ENCODE measurements at places on chromosomes 2 and 18.

- DNase-seq: no peak
These were observed 36.5 kb upstream of the TFCP2L1 start for GRCh38 chr2:121321476-121321875.

DNA sequence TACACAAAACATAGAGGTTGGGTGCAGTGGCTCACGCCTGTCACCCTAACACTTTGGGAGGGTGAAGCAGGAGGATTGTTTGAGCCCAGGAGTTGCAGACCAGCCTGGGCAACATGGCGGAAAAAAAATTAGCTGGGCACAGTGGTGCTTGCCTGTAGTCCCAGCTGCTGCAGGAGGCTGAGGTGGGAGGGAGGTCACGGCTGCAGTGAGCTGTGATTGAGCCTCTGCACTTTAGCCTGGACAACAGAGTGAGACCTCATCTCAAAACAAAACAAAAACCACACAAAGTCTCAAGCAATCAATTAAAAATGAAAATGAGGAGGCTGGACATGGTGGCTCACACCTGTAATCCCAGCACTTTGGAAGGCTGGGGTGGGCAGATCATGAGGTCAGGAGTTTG is 4.9 kb downstream of the NOP58 start:
- DNase-seq: no peak

DNA sequence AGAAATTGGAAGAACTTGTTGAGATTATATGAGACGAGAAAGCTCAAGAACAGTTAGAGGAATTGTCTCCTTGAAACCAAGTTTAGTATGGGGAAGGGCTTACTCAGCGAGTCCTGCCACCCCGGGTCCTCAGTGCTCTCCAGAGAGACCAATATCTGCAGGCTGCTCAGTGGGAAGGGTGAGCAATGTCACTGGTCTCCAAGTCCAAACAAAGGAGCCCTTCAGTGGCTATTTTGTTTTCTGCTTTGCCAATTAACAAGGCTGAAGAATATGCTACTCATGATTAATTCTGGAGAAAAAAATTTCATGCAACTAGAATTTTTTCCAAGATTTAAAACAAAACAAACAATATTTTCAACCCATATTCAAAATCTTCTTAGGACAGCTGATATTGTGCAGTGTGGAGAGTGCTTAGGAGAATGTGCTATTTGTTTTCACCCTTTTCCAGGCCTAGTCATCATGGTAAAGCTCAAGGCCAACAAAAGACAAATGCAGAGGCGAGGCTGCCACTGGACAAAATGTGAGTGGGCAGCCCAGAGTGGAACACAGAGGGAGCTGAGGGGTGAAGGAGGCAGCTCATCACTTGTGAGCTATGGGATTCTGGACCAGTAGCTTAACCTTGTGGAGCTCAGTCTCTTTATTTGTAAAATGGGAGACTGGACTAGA is 83.8 kb upstream of the TMEM17 start:
- DNase-seq: no peak

- no peak for DNase-seq
These were observed 378.4 kb upstream of the PIK3C3 start for GRCh38 chr18:41576643-41577042.

DNA sequence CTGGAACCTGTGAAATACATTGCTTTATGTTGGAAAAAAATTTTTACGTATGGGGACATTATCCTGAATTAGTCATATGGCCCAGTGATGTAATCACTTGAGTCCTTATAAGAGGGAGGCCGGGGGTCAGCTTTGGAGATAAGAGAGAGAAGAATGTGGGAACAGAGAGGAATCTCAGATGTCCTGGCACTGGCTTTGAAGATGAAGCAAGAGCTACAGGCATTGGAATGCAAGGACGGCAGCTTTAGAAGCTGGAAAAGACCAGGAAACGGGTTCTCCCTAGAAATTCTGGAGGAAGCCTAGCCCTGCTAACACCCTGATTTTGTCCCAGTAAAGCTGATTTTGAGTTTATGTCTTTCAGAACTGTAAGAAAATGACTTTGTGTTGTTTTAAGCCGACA is 1129.9 kb upstream of the GYPC start:
- no peak for DNase-seq

GRCh38 chr2:158578703-158579330 is 122.1 kb downstream of the PKP4 start:
- no peak for DNase-seq

- DNase-seq: no peak
These were observed 110.5 kb downstream of the TACR1 start for GRCh38 chr2:75088791-75089190.

DNA sequence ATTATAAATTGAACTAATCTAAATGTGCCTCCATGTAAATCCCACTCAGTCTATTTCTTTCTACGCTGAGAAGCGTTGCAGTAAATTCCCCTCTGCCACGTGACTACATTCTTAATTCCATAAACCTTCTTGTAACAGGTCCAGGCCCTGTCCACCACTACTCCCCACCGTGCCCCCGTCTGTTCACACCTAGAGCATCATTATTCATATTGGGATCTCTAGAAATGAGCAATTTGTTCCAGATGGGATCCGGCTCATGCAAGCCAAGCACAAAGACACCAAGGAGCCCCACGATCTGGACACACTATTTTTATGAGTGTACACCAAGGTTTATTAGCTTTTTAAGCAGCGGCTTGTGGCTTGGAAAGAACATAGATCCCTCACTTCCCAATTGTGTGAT is 38.2 kb downstream of the BOLA3 start:
- no peak for DNase-seq

DNA sequence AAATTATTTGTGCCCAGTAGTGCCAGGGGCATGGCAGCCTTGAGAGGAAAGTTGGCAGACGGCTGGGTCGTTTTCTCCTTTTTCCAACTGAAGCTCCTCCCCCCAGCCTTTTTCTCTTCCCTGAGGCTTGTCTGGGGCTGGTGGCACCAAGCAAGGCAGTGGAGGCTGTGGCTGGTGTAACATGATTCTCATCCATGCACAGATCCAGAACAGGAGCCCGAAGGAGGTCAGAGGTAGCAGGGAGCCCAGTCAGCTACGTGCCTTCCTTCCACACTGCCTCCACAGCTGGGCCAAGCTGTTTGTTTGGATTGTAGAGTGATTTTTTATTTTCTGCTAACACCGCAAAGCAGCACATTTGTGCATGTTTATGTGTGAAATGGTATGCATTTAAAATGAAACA is 170.3 kb upstream of the MGAT5 start:
- no peak for DNase-seq

Data from stimulated activated CD4-positive, alpha-beta T cell treated with anti-CD3 and anti-CD28 coated beads, Interleukin-4, amount 100 ng/mL, for 24 hours (primary cell).